ENCODE measurements at places on chromosomes 4 and X.

DNA sequence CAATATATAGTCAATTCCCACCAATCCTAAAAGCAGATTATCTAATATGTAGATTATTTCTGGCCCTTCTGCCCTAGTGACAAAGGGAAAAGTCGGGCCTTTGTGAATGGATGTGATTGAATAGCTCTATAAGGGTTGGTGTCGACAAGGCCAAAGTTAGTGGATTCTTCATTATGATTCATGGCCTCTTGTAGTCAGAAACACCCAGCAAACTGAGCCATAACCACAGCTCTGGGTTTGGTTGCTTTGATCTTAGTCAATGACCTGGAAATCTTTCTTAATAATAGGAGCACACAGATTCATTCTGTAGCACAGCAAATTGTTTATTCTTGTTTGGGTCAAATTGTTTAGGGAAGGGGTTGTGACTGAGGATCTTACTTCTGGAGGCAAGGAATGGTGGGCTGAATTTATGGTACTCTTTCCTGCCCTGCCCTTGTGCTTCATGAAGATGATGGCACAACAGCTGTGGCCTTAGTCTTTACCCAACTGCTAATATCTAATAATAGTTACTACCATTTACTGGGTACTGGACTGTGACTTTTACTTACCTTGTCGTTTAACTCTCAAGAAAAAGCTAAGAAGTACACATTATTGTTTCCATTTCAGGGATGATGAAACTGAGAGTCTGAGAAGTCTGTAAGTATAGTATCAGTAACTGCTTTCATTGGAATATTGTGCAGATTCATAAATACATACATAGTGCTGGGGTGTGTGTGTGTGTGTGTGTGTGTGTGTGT, 74.0 kb downstream of the AFF2 start:
- DNase-seq, result no peak

GRCh38 chr4:175422331-175422730, 389.7 kb downstream of the GPM6A start:
- no peak for DNase-seq

DNA sequence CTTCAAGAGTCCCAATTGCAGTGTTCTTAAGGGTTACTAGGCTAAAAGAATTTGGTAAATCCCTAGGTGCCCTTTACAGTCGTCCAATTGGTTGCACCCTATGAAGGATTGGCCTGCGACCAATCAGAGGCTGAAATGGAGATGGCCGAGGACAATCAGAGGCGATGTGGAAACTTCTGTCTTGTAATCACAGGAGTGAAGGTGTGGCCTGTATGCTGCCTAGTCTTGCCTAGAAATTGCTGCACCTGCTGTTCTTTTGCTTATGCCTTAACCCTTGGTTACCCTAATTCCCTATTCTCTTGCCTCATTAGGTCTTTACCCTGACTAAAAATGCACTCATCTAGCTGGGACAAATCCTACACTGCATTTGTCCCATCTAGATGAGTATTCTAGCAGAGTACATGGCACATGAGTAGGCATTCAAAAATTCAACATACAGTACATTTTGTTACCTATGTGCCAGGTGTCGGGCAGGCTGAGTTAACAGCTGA, 1.0 kb upstream of the DCK start:
- DNase-seq, result no peak

- no peak for DNase-seq
These were observed 30.4 kb downstream of the TAF1 start for GRCh38 chrX:71396576-71396975.

DNA sequence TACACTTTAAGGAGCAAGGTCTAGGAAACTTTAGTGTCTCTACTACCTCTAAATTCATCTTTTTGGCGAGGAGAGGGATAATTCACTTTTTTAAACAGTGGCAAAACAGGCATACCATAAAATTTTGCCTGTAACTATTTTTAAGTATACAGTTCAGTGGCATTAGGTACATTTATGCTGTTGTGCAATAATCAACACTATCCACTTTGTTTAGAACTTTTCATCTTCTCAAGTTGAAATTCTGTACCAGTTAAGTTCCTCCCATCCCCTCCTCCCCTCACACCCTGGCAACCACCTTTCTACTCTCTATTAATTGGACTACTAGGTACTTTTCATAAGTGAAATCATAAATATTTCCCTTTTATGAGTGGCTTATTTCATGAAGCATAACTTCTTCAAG, 31.4 kb downstream of the NUP54 start:
- DNase-seq, result no peak

DNA sequence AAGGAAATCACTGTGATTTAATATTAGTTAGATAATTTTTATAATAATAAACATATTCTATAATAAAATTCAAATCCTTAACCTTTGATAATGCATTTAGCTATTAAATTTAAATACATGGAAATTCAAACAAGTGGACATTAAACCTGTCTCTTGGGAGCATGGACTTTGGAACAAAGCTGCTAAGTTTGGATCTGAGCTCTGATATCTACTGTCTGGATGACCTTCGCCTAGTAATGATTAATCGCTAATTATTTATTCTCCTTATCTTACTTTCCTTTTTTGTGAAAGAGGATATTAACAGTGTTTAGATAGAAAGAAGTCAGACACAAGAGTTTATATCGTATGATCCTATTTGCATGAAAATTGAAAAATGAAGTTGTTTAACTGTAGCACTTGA, 980.9 kb downstream of the FSTL5 start:
- DNase-seq, result no peak

- no peak for DNase-seq
These were observed 1475.5 kb upstream of the AGA start for GRCh38 chr4:178917756-178918155.

- no peak for DNase-seq
These were observed 74.2 kb downstream of the PPA2 start for GRCh38 chr4:105399532-105400161.

Measured in activated CD4-positive, alpha-beta T cell treated with anti-CD3 and anti-CD28 coated beads for 1 hour (primary cell).